Stimulated activated CD4-positive, alpha-beta T cell treated with anti-CD3 and anti-CD28 coated beads, Interleukin-1b, Interleukin-23, amount 100 ng/mL, for 24 hours (primary cell): ENCODE measurements at places on chromosomes 11 and 22.

GRCh38 chr11:57903011-57903410, 120.7 kb upstream of the OR9Q1 start:
- no peak for DNase-seq

DNA sequence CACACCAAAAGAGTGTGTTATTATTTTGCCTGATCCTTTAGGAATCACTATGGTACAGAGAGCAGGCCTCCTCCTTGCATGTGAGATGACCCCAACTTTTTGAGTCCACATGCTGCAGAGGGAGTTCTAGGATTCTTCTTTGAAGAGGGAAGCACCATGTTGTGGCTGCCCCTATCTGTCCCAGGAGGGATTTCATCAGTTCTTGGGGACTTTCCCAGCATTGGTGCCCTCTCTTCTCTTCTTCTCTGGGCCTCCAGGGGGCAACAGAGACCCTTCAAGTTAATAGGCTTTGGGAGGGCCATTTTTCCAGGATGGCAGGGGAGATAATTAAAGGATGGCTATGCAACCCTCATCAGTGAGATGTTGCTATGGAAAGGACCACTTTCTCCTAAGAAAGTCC, 3.6 kb downstream of the MMP1 start:
- DNase-seq, result no peak

DNA sequence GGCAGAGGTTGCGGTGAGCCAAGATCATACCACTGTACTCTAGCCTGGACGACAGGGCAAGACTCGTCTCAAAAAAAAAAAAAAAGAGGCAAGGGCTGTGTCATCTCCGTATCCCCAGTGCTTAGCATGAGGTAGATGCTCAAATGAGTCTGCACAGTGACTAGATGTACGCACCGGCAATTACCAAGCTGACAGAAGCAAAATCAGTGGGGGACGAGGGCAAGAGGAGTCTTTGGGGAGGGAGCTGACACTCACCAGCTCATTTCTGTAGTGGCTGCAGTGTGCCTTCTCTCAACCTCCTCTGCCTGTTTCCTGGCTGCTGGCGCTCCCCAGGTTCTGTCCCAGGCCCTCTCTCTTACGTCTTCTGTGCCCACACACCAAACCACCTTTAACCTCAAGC, 69.9 kb downstream of the PACSIN2 start:
- no peak for DNase-seq

DNA sequence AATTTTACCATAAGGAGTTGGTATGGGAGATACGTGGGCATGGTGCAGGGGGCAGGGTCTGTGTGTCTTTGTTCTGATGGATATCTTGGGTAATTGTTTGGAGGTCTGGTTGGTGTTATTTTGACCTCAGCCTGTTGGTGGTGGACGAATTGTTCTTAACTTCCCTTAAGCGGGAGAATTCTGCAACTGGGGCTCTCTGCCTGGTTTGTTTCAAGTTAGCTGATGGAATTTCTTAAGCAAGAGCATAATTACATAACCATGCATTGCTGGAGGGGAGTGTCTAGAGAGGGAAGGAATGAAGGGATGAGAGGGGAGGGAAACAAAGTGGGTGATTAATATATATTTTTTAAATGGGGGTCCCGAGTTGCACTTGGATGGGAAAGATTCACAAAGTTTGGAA, 908.5 kb upstream of the RAG2 start:
- no peak for DNase-seq

DNA sequence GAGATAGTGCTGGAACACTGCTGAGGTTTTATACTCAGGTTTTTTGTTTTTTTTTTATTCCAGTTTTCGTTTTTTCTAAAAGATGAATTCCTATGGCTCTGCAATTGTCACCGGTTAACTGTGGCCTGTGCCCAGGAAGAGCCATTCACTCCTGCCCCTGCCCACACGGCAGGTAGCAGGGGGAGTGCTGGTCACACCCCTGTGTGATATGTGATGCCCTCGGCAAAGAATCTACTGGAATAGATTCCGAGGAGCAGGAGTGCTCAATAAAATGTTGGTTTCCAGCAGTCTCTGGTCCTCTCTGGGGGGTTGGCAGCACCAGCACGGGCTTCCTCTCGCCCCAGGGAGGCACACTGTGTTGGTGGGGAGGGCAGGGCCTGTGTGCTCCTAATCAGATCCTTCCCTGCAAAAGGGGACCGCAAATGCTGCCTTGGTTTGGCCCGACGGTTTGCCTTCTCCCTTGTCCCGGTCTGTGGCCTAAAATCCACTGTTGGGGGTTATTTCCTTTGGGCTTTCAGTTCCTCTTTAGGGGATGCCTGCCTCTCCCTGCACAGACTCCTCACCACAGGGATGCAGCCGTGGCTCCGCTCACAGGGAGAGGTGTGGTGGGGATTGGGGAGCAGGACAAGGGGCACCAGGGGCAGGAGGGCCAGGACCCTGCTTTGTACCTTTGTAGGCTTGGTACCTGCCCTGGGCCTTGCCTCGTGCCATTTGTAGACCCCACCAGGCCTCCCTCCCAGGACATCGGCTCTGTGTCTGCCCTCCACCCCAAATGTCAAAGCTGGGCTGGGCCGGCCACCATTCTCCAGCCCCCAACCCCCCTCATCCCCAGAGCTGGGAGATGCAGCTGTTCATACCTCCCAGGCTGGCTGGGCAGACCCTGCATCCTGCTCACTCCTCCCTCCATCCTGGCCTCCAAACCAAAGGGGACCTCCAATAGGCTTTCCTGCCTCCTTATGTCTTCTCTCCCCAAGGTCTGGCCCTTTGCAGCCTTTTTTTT, 13.5 kb downstream of the MCAT start:
- no peak for DNase-seq

DNA sequence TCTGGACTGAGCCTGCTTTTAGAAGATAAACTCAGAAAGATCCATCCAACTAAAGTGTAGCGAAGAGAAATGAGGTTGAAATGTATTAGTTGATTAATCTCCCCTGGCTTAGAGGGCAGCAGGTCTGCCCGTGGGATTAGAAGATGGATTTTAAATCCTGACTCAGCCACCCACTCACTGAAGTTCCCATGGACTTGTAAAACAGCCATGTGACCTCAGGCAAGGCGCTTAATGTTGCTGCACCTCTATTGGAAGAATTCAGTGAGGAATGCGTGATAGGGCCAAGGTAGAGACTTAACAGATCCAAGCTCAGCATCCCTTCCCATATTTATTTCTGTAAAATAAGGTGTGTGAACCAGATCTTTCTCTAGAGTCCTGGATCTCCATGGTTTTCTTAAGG, 45.1 kb upstream of the ELF5 start:
- DNase-seq, result no peak

DNA sequence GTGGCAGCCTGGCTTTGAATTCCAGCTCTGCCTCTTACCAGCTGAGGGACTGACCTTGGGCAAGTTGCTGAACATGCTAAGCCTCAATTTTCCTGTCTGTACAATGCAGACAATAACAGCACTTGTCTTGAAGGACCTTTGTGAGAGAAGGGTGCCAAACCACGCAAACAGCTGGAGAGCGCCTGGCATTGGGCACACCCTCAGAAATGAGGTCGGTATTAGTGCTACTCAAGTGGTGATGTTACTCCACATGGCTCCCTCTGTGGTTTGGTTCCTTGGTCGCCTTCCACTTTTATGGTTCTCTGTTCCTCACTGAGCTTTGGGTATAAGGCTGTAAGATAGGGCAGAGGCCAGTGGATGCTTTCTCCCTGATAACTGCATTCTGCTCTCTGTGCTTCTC, 8.2 kb downstream of the UBASH3B start:
- no peak for DNase-seq

DNA sequence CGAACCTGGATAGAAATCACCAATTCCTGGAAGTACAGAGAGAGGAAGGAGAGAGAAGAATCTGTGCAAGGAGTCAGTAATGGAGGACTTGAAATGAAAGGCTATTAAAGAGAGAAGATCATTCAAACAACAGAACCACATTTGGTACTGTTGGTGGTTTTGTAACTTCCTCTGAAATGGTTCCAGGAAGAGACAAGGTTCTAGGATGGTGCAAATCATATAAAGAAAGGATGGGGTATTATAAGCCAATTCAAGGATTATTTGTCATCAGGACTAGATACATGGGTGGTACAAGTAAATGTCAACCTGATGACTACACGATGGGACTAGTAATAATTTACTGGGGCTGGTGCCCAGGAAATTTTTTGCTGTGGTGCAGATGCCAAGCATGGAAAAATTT, 28.9 kb upstream of the TMA7B start:
- no peak for DNase-seq
